Right lung (tissue), 10 donors: ENCODE measurements at places on chromosomes 7 and 10. TPM values are rescaled to one million over a fixed set of nuclear protein-coding genes. Genes with fewer than 3 reads are reported as not detected.

H2BK1 gene
- not detected for polyA plus RNA-seq

UBE2D4 gene
- 16.1 TPM for polyA plus RNA-seq

ASL gene
- 23.6 TPM for polyA plus RNA-seq

NUTM2A gene
- polyA plus RNA-seq = 3.3 TPM

ABHD11 gene
- 16.2 TPM for polyA plus RNA-seq

GRID2IP gene
- polyA plus RNA-seq = 0.81 TPM

IRF5 gene
- polyA plus RNA-seq = 1.7 TPM

GLCCI1 gene
- polyA plus RNA-seq = 50.8 TPM

ZPBP gene
- polyA plus RNA-seq = not detected

PDK4 gene
- 22.1 TPM for polyA plus RNA-seq

DPCD gene
- polyA plus RNA-seq = 33.0 TPM

BLVRA gene
- 49.2 TPM for polyA plus RNA-seq

RAMP3 gene
- polyA plus RNA-seq = 32.0 TPM

KLF14 gene
- polyA plus RNA-seq = 0.18 TPM

TMEM213 gene
- polyA plus RNA-seq = 0.40 TPM

SND1 gene
- 162 TPM for polyA plus RNA-seq

GRM3 gene
- 0.30 TPM for polyA plus RNA-seq

GET4 gene
- polyA plus RNA-seq = 32.1 TPM

CDNF gene
- 3.6 TPM for polyA plus RNA-seq

DBF4 gene
- polyA plus RNA-seq = 14.9 TPM

MMRN2 gene
- 30.8 TPM for polyA plus RNA-seq

ADGRA1 gene
- 0.08 TPM for polyA plus RNA-seq

RHOBTB1 gene
- 46.4 TPM for polyA plus RNA-seq

ATG9B gene
- 2.6 TPM for polyA plus RNA-seq

CFAP43 gene
- polyA plus RNA-seq = 25.6 TPM

CLCN1 gene
- not detected for polyA plus RNA-seq

NPFFR1 gene
- 0.22 TPM for polyA plus RNA-seq

NKX1-2 gene
- not detected for polyA plus RNA-seq

CYP2E1 gene
- polyA plus RNA-seq = 2.0 TPM

CAV1 gene
- 435 TPM for polyA plus RNA-seq

MSS51 gene
- polyA plus RNA-seq = 6.0 TPM

PNLIPRP2 gene
- not detected for polyA plus RNA-seq

NODAL gene
- 0.42 TPM for polyA plus RNA-seq

CARD11 gene
- 2.4 TPM for polyA plus RNA-seq

SUN3 gene
- 0.29 TPM for polyA plus RNA-seq

OR6B1 gene
- polyA plus RNA-seq = not detected

COBL gene
- polyA plus RNA-seq = 9.2 TPM

GSTO1 gene
- 83.5 TPM for polyA plus RNA-seq

OAT gene
- 84.3 TPM for polyA plus RNA-seq

SPDYE2 gene
- 2.9 TPM for polyA plus RNA-seq

RPS24 gene
- polyA plus RNA-seq = 3,983 TPM

RBP3 gene
- polyA plus RNA-seq = 0.07 TPM

SPDYE8 gene
- 0.98 TPM for polyA plus RNA-seq

APBB1IP gene
- polyA plus RNA-seq = 2.5 TPM

FAM221A gene
- polyA plus RNA-seq = 20.4 TPM

CUEDC2 gene
- polyA plus RNA-seq = 90.0 TPM

FRMPD2 gene
- polyA plus RNA-seq = 2.6 TPM

OR2A42 gene
- polyA plus RNA-seq = 2.2 TPM

BTBD16 gene
- 0.11 TPM for polyA plus RNA-seq

CTAGE6 gene
- polyA plus RNA-seq = not detected

ELAPOR2 gene
- 40.8 TPM for polyA plus RNA-seq

VTI1A gene
- 13.9 TPM for polyA plus RNA-seq

PDE6C gene
- polyA plus RNA-seq = 1.0 TPM

KIF20B gene
- 8.6 TPM for polyA plus RNA-seq

AKR1C4 gene
- polyA plus RNA-seq = not detected
